Gastrocnemius medialis (tissue), 4 donors: ENCODE measurements at places on chromosomes 2 and 18. TPM values are rescaled to one million over a fixed set of nuclear protein-coding genes. Genes with fewer than 3 reads are reported as not detected.

Gene SMCHD1
- 16.2 TPM for total RNA-seq

GRCh38 chr2:171957061-171957460 is 34.8 kb downstream of the HAT1 start:
- no peak for DNase-seq

DNA sequence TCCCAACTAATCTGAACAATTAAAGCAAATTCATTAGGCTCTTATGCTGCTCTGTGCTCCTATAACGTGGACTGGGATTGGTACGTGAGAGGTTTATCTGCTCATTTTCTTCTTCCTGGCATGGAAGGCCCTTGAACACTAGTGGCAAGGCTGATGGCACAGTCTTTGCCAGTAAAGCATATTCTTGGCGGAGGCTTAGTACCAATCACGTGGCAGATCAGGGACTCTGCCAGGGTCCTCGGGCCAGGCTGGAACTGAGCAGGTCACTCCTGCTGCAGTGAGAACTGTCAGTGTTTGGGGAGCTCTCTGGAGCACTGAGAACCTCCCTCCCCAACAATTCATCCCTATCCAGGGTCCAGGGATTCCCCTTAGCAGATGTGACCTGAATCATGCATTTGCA is 3.7 kb upstream of the ALPK2 start:
- peak; percentile 82 for DNase-seq

DNA sequence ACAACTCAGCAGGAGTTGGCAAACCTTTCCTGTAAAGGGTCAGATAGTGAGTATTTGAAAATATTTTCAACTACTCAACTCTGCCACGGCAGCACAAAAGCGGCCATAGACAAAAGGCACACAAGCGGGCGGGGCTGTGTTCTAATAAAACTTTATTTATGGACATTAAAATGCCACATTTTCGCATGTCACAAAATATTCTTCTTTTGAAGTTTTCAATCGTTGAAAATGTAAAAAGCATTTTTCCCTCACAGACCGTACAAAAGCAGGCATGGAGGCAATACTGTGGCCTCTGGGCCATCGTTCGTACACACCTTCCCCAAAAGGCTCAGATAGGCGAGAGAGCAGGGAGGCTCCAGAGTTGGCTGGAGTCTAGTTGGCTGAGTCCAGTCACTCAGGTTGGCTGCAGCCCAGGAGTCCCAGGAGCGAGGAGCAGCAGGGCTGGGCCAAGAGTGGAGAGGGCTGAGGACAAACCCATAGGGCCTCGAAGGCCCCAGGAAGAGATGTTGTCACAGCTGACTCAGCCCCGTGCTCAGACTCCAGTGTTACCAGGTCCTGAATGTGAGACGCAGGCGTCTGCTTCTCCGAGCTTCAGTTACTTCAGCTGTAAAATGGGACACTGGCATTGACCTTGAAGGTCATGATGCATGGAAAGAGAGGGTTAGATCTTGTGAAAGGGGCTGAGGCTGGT is 42.5 kb downstream of the SDC1 start:
- no peak for DNase-seq
